ENCODE measurements at places on chromosomes 16 and 17. TPM values are rescaled to one million over a fixed set of nuclear protein-coding genes. Genes with fewer than 3 reads are reported as not detected.

The MPP3 gene
- 6.8 TPM for total RNA-seq

The GPR179 gene
- 0.21 TPM for total RNA-seq

The RMI2 gene
- total RNA-seq = 12.5 TPM

The GAS7 gene
- 144 TPM for total RNA-seq

The GPRC5B gene
- 60.0 TPM for total RNA-seq

The KCNH6 gene
- 0.31 TPM for total RNA-seq

The TAC4 gene
- total RNA-seq = not detected

The CPPED1 gene
- 9.3 TPM for total RNA-seq
